T follicular helper cell (primary cell): ENCODE measurements at places on chromosomes 13 and 19.

- DNase-seq: no peak
These were observed 9.8 kb downstream of the KBTBD6 start for GRCh38 chr13:41122838-41123237.

- DNase-seq: no peak
These were observed 15.6 kb downstream of the EMP3 start for GRCh38 chr19:48340995-48341394.

DNA sequence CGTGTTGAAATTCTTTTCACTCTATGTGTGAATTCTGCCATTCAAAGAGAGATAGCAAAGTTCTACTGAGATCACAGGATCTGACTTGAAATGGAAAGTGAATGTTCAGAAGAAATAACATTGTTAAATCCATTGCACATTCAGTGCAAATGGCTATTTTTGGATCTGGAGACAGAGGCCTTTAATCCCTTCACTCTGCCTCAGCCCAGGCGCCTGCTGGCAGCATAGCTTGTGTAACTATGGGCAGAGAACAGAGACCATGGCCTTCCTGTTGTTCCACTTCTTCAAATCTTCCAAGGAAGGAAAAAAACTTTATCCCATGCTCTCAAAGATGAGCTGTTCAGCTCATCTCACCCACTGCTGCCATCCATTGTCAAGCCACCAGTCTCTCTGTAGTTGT, 265.4 kb downstream of the LMO7 start:
- no peak for DNase-seq

- DNase-seq: no peak
These were observed 511.9 kb upstream of the HTR2A start for GRCh38 chr13:47408546-47409319.

- no peak for DNase-seq
These were observed 352.5 kb downstream of the DNAJC15 start for GRCh38 chr13:43375797-43376465.

DNA sequence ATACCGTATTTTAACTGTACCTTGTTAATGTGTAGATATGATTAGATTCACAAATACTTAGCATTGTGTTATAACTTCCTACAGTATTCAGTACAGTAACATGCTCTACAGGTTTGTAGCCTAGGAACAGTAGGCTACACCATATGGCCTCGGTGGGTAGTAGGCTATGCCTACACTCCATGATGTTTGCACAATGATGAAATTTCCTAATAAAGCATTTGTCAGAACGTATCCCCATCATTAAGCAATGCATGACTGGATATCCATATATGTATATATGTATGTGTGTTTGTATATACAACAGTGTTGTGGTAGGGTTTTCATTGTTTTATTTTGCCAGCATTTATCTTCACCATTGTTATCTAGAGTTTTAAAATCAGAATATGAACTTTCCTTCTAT, 119.4 kb downstream of the SLC7A1 start:
- no peak for DNase-seq

DNA sequence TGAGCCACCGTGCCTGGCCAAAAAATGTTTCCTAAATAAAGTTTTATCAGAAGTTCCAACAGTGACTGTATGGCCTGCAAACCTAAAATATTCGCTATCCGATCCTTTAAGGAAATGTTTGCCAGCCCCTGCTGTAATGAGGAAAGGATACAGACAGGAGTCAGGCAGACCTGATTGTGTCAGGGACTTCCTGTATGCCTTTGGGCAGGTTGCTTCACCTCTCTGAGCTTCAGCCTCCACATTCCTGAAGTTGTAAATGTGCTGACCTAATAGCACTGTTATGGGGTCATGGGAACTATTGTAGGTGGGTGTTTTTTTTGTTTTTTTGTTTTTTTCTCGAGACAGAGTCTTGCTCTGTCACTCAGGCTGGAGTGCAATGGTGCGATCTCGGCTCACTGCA, 6.2 kb downstream of the ABHD8 start:
- no peak for DNase-seq

GRCh38 chr13:110533771-110534670, 27.5 kb downstream of the RAB20 start:
- DNase-seq: no peak

GRCh38 chr13:39612023-39612637, 9.1 kb upstream of the LHFPL6 start:
- DNase-seq: peak; percentile 38

- DNase-seq: no peak
These were observed 17.5 kb downstream of the ATP7B start for GRCh38 chr13:51993713-51994112.

GRCh38 chr19:4482721-4483364, 10.7 kb downstream of the HDGFL2 start:
- DNase-seq: no peak

DNA sequence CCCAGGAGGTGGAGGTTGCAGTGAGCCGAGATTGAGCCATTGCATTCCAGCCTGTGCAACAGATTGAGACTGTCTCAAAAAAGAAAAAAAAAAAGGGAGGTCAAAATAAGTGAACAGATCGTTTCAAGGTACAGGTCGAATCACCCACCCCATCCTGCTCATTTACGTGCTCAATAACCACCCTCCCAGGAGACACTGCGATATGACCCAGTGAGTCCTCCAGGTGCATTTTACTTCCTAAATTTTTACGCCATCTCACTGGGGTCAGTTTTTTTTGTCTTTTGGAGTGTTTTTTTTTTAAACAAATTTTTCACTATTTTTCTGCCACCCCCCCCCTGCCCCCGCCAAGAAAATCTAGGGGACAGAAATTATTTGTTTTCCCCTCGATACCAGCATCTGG, 68.1 kb downstream of the ZNF486 start:
- DNase-seq: no peak

DNA sequence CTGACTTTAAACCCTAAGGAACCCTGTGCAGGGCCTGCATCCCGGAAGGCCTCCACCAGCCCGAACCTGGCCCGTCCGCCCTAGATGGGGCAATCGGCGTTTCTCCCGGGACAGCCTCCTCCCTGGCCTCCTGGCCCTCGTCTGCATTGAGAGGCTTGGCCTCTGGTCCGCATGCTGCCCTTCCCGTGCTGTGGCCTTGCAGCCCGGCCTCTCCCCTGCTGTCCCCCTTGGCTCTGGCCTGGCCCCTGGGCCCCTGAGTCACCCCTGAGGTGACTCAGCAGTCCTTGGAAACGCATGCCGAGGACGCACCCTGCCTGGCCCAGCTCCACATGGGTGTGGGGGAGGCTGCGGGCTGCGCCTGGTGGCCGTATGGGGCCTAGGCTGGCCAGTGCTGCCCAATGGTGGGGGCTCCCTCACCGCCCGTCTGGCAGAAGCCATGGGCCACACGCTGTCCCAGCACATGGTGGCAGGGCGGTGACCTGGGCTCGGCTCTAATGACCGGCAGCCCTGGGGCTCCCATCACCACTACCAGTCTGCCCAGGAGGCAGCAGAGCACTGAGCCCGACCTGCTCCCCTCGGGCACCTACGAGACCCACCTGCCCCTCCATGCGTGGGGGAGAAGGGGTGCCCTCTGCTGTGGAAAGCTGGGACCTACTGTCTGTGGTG, 25.7 kb downstream of the SH3GL1 start:
- DNase-seq: no peak

DNA sequence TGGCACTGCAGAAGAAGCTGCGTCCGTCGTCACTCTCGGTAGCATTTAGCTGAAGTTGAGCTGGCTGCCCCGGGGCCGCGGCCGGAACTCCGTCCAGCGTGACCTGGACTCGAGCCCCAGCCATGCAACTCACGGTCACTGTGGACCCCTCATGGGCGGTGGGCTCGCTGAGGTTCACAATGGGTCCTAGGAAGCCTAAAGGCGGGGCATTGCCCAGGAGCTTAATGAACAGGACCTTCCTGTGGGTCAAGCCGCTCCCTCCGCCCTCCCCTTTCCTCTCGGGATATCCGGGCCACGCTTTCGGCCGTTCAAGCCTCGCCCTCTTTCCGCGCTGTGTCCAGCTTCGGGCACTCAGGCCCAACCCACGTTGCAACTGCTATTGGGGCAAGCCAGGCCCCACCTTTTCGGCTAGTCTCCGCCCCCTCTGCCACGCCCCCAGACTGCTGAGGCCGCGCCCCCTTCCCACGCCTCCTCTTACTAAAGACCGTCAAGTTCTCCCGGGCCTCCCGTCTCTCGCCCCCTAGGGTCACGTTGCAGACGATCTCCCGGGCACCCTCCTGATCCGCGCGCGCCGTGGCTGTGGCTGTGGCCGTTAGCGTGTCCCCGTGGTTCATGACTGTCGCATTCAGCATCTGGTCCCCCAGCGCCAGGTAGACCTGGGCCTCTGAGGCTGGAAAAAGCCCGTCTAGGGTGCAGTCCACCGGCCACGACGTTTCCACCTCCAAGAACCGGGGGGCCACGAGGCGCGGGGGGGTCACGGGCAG, 1.4 kb upstream of the RAVER1 start:
- DNase-seq: peak; percentile 14

DNA sequence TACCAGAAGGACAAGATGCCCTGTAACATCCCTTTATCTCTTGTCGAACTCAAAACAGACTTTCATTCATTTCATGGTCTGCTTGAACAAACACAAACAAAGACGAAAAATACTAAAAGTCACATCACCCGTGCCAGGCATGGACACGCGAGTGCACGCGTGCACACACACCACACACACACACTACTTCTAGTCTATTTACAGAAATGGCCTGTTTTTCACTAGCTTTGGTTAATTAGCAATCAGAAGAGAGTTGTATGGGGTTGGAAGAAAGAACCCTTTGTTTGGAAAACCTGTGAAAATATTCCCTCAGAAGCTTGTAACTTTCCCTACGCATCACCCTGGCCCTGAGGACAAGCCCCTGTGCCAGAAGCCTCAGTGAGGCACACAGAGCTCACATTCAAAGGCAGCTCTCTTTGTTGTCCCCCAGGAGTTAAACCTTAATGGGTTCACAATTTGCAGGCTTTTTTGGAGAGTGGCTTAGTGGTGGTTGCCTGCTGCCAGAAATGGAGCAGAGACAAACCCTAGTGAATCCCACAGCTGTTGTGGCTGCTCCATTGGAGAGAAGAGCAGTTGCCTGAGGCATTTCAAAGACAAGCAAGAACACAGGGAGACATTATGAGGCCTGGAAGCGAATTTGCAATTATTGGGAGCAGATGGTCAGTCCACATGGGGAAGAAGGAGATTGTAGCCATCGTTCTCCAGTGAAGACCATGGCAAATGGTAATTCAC, 55.9 kb downstream of the STARD13 start:
- no peak for DNase-seq

- DNase-seq: no peak
These were observed 5.5 kb downstream of the RAB11B start for GRCh38 chr19:8395621-8396082.

DNA sequence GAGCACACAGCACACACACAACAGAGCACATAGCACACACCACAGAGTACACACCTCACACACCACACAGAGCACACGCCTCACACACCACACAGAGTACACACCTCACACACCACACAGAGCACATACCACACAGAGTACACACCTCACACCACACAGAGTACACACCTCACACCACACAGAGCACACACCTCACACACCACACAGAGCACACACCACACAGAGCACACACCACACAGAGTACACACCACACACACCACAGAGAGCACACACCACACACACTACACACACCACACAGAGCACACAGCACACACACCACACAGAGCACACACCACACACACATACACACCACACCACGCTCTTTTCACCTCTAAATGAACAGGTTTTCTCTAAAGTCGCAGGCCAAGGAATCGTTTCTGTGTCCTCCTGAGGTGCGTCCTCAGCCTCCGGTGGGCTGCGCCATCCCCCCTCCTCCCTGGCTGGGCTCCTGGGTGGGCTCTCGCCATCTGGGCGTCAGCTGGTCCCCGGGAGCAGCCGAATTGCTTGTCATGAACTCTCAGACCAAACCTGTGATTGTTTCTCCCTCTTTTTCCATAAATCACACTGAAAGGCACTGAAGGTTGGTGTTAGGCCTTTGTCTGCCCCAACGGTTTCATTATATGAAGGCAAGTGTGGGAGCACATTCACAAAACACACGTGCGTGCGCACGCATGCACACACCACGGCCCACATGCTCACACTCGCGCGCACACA, 37.4 kb downstream of the TMEM255B start:
- no peak for DNase-seq

DNA sequence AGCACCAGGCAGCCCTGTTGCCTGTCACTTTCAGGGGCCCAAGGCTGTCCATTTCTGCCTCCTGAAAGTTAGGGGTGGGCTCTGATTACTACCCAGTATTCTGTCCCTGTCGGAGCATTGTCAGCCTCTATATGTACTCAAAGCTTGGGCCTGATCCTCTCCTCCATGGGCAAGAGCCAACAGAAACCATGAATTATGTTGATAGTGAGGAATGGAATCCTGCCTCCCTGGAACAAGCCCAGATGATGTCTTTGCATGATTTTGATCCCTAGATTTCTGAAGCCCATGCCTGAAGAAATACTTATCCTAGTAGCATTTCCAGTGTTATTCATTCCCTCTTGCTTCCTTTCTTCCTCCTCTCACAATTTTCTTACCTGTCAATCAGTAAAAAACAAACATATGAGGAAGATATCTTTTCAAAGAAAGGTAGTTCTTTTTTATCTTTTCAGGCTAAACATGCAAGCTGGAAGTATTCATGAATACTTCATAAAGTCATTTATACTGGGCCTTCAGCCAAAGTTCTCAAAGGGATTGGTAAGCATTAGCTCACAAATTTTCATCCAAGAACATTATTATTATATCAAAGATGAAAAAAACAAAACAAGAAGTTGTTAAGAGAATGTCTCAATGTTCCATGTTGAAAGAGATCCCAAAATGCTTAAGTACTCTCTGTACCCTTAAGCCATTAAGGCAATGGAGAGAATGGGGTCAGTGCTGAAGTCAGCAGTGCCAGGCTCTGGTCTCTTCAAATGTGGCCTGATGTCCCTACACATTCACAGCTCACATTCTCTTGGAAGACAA, 171.7 kb downstream of the NHLRC3 start:
- no peak for DNase-seq

- DNase-seq: no peak
These were observed 41.3 kb downstream of the IRS2 start for GRCh38 chr13:109745060-109745459.

DNA sequence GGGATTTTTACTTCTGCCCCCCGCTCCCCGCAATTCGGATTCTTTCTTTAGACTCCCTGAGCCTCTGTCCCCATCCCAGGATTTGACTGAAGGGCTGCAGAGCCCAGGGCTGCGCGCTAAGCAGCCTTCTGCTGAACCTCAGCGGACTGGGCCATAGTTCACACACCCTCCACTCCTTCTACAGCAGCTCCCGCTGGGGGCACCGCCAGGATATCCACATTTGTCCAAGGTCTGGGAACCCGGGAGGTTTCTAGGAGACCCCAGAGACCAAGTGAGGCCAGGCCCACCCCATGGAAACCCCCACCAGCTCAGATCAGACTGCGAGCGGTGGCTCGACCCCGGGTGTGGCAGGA, 463.3 kb downstream of the ITGBL1 start:
- DNase-seq: no peak

- DNase-seq: peak; percentile 75
These were observed 6.3 kb downstream of the PLEKHF1 start for GRCh38 chr19:29671393-29672160.

GRCh38 chr13:28014301-28014700, 25.8 kb upstream of the URAD start:
- DNase-seq: no peak

- DNase-seq: no peak
These were observed 5.9 kb upstream of the MLNR start for GRCh38 chr13:49213997-49214916.
